ENCODE measurements at places on chromosomes 3 and 15.

DNA sequence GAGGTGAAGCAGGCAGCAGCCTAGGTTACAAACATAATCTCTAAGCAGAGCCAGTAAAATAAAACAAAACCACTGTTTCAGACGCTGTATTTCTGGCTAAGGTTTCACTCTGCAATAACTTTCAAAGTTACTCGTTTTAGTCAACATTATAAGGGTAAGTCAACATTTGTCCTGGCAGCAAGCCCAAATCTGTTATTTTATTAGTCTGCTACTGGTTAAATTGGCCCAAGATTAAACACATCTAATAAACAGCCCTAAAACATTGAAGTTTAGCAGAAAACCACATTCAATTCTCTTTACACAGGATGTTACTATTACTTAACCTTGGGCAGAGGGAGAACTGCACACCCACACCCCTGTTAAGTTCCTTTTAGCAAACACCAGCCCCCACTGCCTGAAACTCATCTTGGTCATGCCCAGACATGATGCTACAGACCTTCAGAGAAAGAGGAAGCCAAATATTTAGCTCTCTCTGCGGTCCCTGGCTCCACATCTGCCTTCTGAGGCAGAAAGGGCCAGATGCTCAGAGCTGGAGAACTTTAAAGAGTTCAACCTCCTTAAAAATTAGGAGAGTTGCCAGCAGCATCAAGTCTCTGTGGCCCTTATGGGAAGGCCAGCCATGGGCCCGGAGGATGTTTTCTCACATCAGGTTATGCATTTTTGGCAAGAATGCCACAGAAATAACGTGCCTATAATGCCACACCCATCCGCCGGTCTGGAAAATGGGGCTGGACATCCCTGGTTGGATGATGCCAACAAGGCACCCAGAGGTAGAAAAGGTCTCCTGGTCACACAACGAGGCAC, 17.9 kb downstream of the ARHGEF3 start:
- DNase-seq: no peak

DNA sequence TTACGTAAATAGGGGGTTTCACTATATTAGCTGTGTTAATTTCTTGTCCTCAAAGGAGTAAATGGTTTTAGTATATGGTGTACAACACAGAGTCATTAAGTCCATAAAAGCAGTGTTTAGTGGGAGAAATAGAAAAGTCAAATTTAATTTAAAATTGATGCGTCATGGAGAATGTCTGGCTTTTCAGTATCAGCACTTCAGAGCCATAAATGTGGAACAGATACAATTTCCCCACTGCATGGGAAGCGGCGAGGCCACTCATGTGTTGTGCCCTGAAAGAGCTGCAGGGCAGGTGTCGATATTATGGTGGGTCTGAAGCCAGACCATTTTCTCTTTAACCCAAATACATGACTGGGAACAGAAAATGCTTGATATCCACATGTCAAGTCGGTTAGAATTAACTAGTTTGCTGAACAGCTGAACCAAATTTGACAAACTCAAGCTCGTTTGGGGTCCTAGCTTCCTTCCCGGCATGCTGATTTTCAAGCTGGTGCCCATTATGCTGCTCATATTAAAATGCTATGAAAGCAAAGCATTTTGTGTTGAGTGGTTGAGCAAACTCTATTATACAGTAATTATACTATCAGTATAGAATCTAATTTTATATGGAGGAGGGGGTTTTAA, 364.6 kb upstream of the TBL1XR1 start:
- no peak for DNase-seq

- no peak for DNase-seq
Observed at GRCh38 chr3:52121813-52122212, 32.4 kb downstream of the POC1A start.

DNA sequence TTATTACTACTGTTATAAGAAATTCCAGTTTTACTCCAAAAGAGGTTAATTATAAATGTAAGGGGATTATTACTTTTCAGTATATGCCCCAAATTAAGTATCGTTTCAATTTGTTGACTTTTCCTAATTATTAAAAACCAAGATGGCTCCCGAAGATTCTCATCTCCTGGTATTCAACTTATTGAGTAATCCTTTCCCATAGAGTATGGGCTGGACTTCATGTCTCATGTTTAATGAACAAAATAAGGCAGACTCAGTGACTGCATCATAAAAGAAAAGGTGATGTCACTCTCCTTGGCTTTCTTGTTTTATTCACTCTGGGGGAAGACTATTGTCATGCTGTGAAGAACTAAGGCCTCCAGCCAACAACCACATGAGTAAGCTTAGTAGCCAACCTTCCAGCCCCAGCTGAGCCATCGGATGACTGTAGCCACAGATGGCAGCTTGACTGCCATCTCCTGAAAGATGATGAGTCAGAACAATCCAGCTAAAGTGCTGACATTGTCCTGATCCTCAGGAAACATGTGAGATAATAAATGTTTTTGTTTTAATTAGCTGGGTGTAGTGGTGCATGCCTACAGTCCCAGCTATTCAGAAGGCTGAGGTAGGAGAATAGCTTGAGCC, 17.3 kb downstream of the IGF2BP2 start:
- DNase-seq: no peak

DNA sequence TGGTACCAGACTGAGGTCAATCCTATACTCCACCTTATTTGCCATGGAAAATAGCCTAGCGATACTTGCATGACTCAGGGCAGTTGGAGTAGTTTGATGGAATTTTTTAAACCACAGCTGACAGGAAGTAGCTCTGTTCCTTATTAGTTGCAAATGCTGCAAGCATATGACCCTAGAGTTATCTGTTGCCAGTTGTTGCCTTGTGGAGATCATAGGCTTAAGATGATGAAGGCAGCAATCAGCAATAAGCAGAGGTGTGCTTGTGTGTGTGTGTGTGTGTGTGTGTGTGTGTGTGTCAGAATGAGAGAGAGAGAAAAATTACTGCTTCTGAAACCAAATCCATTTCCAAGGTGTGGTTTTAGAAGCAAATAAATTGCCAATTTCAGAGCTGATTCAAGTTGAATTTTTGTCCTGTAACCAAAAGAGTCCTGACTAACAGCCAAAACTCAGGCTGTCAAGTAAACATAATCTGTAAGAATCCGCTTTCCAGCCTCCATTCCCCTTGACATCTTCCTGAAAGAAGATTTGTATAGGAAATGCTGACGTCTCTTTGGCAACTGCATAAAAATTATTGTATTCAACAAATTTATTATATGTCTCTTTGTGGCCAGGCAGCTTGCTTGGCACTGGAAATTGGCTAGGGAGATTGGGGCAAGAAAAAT, 141.2 kb downstream of the SERPINI1 start:
- DNase-seq: no peak

DNA sequence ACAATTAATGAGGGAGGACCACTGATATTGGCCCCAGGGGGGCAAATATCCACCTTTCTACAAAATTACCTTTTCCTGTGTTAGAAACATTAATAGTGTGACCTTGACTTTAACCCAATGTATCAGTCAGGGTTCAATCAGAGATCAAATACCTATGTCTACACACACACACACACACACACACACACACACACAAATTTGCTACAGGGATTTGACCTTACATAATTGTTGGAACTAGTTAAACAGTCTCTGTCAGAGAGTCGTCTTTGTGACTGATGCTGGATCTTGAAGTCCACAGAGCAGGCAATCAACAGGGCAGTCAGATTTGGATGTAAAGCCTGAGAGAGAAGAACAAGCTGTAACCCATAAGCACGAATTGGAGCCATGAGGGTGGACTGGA, 32.5 kb downstream of the TM4SF4 start:
- no peak for DNase-seq

- DNase-seq: no peak
Observed at GRCh38 chr3:3180456-3180855, 965 bp upstream of the CRBN start.

DNA sequence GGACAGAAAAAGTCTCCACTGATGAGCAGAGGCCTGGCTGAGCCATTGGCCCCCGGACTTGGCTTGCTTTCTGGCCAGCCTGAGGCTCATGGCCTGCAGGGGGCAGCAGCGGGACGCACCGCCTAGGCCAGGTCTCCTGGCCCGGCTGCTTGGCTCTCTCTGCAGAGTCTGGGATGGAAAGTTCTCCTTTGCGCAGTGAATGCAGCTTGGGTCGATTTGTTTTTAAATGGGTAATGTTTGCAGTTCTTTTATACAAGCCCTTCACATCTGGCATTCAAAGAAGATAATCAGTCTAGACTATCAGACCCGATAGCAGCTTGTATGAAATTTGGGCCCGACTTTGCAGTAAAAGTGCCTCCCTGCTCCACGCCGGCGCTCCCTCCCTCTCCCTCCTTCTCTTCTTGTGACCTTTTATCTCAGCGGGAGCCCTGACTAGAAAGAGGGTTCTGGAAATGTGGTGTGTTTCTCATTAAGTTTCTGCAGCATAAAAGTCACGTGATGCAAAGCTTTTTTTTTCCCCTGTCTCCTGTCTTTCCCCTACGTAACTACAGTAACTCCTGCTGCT, 59.9 kb downstream of the ZNF621 start:
- peak; percentile 85 for DNase-seq

DNA sequence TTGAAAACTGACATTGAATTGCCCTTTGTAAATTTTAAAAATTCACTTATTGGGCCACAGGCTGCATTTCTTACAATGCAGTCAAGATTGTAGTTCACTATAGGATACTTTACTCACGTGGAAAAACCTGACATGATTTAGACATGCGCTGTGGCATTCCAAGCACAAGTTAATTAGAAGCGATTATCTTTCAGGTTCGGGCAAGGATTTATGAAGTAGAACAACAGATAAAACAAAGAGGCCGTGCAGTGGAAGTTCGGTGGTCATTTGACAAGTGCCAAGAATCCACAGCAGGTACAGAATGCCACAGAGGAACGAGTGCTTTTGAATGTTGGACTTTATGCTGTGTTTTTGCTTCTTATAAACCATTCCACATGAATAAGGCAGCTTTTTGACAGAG, 37.8 kb downstream of the GPR171 start:
- DNase-seq: no peak

DNA sequence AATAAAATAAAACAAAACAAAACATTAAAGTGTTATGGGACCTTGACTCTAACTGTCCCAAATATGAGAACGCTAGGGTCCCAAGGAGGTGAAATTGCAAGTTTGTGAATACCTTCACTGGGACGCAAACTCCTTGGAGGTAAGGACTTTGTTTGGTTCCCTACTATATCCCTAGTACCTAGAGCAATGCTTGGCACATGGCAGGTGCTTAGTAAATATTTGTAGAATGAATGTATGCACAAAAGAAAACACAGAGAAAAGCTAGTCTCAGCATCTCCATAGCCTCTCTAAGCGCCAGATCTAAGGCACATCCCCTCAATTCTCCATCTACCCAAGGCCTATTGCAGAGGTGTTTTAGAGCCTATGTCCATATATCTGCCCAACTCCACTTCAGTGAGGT, 30.5 kb downstream of the GPR176 start:
- no peak for DNase-seq

DNA sequence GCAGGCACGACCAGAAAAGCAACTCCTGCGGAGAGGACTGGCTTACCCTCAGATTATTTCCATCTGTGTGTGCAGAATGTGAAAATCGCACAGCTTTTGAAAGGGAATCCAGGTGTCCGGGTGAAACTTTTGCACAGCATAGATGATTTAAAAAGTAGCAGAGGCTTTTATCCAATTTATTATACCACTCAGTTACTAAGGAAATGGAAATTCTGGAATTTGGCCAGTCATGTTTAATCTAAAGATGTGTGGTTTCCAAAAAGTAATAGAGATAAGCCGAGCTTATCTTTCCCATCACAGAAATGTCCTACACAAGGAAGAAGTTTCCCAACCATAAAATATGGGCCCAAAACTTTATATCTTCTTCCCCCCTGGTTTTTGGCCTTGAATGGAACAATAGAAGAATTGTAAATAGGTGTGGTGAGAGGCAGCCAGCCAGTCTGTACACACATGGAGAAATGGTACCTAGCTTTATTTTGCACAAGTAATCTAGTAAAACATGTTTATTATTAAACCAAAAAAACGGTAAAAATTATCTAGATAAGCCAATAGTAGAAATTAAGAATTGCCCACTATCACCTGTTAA, 19.3 kb upstream of the SLC24A5 start:
- DNase-seq: no peak

DNA sequence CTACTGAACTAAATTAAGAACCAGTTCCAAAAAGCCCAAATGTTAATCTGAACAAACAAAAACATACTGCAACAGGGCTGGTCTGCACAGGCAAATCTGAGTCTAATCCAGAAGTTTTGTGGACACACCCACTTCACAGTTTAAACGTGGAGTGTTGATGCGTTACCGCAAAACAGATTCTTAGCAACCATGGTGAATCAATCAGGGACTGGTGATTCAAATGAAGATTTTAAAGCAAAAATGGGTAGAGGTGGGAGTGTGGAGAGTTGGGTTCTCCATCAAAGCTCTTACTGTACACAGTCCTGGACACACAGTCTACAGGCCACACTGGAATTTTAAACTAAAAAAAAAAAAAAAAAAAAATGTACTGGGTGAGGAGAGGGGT, 5.2 kb downstream of the ANXA2 start:
- no peak for DNase-seq

DNA sequence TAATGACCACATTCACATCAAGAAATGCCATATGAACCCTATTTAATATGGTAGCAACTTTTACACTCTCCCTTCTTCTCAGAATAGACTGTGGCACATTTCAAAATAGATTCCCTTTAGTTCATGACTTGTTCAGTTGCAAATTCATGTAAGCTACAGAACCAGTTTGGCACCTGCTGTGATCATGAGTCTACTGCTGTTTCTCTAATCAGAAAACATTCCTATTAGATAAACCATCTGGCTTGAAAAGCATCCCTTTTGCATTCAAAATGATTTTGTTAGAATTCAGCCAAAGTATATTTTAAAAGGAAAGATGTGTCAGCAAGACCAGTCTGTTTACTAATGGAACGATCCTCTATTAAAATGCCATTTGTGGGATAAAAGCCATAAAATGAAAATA, 304.4 kb downstream of the BCHE start:
- DNase-seq: no peak

GRCh38 chr3:58351920-58352319, 19.2 kb downstream of the PXK start:
- DNase-seq: no peak
